D721Med (cell line): ENCODE measurements at places on chromosomes 4 and X.

DNA sequence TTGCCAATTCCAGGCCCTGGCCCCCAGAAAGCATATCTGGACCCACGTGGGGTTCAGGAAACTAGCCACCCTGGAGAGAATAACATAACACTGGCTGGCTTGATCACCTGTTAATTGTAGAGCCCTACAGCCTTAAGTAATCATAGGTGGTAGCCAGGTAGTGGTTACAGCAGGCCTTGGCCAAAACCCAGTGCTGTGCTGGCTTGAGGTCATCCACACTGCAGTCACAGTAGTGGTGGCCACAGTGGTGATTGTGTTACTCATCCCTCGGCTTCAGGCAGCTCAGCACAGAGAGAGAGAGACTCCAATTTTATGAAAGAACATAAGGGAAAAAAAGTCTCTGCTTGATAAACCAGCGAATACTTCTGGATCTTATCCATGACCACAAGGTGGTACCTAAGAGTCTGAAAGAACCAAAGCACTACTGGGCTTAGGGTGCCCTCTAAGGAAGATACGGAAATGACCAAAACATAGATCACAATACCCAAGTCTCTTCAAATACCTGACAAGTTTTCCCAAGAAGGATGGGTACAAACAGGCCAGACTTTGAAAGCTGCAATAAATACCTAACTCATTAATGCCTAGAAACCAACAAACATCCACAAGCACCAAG is 46.6 kb upstream of the CDX4 start:
- DNase-seq = no peak

GRCh38 chr4:56127716-56128115 is 179.0 kb downstream of the CEP135 start:
- DNase-seq = no peak

DNA sequence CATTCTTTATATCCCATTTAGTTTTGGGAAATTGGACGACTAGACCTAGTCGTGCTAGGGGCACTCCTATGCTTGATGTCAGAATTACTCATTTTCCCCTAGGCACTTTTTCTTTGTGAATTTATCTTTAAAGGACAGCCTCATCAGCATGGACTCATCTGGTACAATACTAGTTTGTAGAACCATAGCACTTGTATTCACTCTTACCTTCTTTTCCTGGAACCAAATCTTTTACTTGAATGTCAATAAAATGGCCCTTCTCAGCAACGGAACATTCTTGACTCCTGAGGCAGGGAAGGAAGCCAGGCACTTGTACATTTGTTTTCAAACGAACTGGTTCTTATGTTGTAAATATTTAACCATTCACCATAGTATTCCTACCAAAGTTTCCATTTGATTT is 187.1 kb downstream of the SHROOM3 start:
- no peak for DNase-seq

- no peak for DNase-seq
Measured at GRCh38 chr4:85391589-85392410, 83.2 kb upstream of the ARHGAP24 start.

DNA sequence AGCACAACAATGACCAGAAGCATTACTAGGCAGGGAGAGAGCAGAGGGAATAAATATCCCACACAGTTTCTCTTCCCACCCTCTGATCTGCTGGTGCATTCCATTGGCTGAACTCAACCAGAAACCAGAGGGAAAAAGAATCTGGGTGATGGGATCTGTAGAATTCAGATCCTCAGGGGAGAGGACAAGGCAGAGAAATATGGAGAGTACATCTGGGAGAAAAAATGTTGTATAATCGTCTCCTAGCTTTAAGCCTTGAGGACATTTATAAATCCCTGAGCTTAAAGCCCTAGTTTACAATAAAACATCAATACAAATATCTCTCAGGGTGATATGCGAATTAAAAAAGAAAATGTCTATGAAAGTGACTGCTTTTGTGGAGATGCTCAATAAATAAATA is 368.1 kb upstream of the MAD2L1 start:
- DNase-seq = no peak

DNA sequence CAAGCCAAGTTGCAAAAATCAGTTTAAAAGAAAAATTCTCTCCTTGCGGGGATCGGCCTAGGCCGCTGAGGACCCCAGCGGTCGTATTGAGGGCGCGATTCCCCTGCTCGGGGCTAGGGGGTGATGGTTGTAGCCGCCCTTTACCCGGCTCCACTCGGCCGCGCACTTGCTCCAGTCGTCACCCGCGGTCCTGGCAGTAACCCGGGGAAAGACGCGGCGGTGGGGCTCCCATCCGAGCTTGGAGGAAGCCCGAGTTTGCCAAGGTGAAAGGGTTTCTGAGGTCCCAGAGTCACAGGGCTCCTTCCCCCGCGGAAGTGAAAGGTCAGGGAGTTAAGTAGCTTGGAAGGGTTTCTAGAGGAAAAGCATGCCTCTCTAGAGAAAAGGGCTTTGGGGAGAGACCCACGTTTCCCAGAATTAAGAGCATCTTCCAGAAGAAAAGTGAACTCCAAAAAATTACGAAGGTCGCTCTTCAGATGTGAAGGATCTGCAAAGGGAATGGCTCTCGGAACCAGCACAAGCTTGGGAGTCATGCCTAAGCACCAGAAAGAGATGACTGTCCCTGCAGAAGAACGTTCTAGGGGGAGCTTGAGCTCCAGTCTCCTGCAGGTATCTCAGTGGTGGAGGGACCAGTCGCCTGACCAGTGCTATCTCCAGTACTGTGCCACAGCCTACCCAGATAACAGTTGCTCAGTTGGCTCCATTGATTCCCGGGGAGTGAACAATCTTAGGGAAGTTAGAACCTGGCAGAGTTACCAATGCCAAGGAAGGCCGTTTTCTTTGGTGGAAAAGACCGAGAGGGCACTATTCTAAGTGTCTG is 875 bp downstream of the LAP3 start:
- DNase-seq = no peak

GRCh38 chr4:185396724-185397385 is at the start of gene ANKRD37:
Gene ANKRD37, plus strand, starts transcription at chr4:185396841. Its CDS starts 83 bp downstream, at chr4:185396924.
- DNase-seq = no peak

- DNase-seq = no peak
Measured at GRCh38 chr4:158259955-158260575, 49.8 kb downstream of the TMEM144 start.

GRCh38 chr4:41428601-41429279 is 109.2 kb upstream of the LIMCH1 start:
- DNase-seq = no peak

DNA sequence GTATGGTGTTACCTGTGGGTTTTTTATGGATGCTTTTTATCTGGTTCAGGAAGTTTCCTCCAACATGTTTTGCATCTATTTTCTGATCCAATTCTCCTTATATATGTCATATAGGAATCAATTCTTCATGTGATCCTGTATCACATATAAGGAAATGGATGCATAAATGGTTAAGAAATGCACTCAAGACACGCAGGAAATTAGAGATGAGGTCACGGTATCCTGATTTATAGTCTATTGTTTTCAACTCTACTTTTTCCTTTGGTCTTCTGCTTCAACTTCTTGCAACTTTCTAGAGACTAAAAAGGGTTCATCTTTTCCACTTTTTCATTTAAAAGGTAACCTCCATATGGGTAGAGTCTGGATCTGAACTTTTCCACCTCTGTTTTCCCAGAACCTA is 33.6 kb upstream of the IL13RA1 start:
- DNase-seq = no peak

DNA sequence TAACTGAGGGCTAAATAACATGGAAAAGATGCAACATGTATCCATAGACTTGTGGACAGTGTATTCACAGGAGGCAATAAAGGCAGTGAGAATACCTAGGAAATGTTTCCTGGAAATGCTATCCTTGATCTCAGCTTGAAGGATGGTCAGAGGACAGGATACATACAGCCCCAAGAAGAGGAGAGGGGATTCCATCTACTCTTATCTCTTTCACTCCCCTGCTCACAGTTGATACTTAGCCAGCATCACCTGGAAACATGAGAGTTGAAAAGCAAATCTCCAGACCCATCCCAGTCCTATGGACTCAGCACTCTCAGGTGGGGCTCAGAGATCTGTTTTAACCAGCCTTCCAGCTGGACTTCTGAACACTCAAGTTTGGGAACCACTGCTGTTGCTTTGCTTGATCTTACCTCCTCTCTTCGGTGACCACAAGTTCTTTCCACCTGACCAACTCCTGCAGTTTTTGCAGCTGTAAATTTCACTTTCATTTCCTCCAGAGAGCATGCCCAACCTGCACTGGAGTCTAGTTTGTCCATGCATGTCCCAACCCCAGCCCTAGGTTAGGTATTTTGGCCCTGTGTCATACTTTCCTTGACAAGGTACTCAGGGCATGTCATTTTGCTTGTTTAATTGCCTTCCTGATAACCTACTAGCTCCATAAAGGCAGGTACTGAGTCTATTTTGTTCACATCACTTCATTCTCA is 10.4 kb downstream of the RELL1 start:
- DNase-seq = no peak

DNA sequence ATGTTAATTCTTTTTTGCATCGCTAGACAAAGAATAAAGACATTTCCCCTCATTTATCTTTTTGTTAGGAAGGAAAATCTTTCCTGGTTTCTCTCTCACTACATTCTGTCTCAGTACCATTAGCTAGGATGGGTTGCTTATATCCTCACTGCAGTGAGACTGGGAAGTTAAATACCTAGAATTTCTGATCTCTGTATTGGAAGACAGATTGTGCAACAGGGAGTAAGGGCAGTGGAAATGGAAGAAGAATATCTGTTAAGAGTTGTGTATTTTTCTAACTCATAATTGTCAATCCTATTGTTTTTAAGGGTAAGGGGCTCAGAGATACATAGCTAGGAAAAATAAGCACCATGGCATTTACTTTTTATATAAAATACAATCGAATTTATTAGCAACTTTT is 19.6 kb downstream of the PTPN13 start:
- DNase-seq = no peak

DNA sequence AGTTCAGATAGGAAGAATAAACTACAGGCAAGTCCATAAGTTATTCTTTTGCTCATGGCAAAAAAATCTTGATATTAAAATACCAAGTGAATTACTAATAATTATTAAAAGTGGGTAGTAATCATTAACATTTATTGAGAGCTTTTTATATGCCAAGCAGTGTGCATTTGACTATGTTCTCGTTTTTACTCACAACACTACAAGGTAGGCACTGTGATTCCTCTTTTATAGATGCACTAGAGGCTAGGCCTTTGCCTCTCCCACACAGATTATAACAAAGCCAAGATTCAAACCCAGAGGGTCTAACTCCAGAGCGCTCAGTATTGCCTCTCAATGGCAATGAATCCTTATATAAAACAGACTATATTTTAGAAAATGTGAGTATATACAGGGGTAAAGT is 254.2 kb downstream of the NAF1 start:
- DNase-seq = no peak

GRCh38 chrX:20378233-20378920 is 111.7 kb upstream of the RPS6KA3 start:
- DNase-seq = no peak

DNA sequence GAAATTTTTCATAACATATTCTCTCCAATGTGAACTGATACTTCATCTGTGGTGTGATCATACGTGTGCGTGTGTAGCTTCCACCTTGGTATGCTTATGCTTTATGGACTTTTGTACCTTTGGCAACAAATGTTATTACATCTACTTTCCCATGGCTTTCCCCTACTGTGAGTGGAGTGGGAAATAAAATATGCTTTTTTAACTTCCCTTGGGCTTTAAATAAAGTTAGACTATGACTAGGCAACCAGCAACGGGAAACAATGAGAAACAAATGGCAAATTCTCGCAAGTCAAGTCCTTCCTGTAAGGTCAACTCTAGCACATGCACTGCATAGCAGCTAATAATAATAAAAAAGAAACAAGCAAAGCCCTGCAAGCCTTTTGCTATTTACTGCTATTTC is 205.0 kb upstream of the PDE5A start:
- DNase-seq = no peak

DNA sequence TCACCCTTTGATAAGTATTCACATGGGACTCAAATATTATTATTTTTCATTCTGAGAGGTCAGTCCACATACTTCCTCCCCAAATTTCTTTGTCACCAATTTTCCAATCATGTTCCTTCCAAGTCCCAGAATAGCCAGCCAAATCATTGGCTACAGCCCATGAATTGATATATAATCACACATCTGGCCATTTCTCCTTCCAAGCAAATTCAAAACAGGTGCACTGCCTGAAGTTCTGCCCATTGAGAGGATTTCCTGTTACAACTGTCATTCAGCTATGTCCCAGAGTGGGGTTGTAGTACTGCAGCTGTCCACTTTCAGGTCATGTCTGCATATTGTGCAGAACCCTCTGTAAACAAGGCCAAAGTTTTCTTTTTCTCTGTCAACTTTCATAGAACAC is 347.8 kb downstream of the GRID2 start:
- no peak for DNase-seq

- no peak for DNase-seq
Measured at GRCh38 chr4:16694173-16694883, 204.1 kb downstream of the LDB2 start.

GRCh38 chr4:56799161-56799759 is 22.2 kb downstream of the SPINK2 start:
- no peak for DNase-seq

DNA sequence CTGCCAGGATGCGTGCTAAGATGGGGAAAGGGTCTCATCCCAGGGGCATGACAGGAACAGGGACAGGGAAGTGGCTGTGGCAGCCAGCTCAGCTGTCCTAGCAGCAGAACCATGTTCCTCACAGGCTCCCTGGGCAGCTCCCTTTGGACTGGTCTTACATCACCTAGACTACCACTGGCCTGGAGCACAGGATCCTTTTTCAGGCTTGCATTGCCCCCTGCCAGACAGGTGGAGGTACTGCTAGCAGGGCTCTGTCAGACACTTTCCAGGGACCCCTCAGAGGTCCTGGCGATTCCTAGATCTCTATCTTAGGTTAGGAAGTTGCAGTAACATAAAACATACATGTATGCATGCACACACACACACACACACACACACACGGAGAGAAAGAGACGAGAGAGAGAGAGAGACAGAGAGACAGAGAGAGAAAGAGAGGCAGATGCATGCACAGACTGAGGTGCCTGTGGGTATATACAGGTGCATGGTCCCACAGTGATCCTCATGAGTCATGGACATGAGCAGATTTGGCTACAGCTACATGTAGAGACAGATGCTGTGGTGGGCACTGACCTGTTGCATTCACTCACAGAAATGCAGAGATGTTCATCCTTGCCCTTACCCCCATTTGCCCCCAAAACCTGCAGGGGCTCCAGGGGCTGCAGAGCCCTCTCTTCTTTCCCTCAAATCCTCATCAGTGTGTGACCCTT is 63.6 kb downstream of the STARD8 start:
- DNase-seq = no peak

DNA sequence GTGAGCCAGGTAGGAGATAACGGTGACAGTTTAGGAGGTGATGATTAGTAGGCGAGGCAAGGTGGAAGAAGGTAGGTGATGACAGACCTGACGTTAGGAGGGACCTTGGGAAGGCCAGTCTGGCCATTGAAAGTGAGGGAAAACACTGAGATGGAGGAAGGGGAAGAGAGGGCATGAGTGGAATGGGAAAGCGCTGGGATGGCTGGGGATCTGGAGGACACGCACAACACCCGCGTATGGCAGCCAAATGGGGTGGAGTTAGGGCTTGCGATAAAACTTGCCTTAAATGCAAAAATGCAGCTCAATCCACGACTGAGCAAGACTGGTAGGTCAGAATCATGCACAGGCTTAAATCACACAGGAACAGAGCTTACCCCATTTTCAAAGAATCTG is 605 bp upstream of the CDKL2 start:
- DNase-seq = no peak
